ENCODE measurements at places on chromosomes 7 and 10.

DNA sequence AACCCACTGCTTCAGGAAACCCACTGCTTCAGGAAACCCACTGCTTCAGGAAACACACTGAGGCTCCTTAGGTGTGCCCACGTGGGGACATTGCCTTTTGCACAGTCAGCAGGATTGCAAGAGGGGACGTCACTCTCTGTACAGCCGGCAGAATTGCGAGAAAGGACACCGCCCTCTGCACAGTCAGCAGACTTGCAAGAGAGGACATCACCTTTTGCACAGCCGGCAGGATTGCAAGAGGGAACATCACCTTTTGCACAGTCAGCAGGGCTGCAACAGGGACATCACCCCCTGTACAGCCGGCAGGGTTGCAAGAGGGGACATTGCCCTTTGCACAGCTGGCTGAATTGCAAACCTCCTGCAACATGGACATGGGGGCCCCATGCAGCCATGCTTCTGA, 407.6 kb downstream of the GLRX3 start:
- no peak for DNase-seq

DNA sequence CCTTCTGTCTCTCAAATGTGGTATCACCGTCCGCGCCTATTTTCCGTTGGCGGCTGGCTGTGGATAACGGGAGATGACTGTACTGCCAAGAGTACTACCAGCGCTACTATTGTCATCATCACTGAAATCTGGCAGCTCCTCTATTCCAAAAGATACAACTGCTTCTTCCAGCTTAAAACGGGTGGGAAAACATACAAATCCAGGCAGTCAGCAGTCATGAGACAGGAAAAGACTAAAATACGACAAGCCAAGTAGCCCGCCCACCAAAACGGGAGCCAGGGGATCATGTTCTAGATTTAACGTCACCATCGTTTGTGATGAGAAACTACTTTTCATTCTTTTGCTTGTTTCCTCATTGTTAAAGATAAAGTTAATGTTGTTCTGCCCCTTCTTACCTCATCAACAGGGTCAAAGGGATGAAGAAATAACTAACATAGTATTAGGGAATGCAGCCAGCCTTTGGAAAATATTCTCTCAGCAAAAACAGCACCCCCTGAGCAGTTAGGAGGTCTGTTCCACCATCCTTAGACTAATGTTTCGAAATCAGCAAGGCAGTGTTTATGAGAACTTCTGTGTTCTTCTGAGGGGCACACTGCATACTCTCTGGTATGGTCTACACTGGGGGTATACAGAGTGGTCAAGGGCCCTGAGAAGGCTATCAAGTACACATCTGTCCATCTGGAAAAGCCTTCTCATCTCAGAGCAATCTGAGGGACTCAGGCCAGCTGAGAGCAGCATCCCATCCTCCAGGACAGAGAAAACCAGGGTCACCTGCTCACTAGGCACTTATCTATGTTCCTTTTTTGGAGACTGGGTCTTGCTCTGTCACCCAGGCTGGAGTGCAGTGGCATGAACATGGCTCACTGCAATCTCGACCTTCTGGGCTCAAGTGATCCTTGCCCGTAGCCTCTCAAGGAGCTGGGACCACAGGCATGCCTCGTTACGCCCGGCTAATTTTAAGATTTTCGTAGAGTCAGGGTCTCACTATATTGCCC, 47.5 kb downstream of the GNA12 start:
- DNase-seq, result no peak

DNA sequence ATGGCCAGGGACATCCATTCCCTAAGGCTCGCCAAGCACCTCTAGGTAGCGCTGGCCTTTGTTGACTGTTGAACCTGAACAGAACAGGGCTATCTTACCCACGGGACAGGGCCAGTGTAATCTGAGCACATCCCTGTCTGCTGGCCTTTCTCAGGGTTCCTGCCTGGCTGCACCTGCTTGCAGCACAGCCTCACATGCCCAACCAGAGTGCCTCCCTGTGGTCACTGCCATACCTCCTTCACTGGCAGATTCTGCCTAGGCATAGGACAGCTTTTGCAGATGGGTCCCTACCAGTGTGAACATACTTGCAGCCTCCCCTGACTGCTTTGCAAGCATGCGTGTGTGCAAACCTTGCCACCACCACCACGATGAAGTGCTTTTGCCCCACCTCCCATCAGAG, 15.8 kb upstream of the LIPN start:
- no peak for DNase-seq

DNA sequence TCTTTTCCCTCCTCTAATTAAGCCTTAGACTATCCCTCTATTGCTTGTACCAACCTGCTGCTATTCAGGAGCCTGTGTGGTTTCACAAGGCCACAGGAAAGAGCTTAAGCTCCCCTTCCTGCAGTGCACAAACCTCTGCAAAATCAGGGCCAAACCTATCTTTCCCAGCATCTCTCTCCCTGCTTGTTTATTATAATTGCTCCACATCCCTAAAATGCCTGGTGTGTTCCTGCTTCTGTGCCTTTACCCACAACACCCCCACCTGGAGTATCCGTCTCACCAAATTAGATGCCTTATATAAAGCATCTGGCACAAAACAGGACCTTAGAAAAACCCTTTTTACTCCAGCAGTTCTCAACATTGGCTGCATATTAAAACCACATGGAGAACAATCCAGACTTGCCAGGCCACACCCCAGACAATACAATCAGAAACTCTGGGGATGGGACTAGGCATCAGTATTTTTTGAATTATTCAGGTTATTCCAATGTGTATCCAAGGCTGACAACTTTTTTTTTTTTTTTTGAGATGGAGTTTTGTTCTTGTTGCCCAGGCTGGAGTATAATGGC, 16.7 kb downstream of the SEC31B start:
- DNase-seq, result no peak

- DNase-seq, result peak; percentile 22
Measured at GRCh38 chr7:106568680-106569499, 92.1 kb downstream of the CCDC71L start.

DNA sequence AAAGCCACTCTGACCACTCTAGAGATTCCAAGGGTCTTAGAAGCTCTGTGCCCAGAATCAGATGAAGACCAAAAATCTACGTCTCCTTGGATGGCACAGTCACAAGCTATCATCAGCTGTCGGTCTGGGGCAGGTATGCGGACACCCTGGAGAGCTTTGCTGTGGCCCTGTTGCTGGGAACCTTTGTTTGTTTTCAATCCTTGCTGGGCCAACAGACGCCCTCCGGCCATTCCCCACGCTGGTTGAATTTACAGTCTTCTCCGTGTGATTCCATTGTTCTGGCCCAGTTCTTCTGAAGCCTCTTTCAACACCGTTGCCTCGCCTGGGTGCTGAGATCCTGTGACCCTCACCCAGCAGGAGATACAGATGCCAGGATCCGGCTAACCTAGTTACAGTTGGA, 149.4 kb upstream of the PFKP start:
- DNase-seq, result no peak

- DNase-seq, result no peak
Measured at GRCh38 chr10:47104151-47104605, 192.9 kb downstream of the PTPN20 start.

- DNase-seq, result peak; percentile 71
Measured at GRCh38 chr7:28626624-28627262, 214.4 kb downstream of the CREB5 start.

DNA sequence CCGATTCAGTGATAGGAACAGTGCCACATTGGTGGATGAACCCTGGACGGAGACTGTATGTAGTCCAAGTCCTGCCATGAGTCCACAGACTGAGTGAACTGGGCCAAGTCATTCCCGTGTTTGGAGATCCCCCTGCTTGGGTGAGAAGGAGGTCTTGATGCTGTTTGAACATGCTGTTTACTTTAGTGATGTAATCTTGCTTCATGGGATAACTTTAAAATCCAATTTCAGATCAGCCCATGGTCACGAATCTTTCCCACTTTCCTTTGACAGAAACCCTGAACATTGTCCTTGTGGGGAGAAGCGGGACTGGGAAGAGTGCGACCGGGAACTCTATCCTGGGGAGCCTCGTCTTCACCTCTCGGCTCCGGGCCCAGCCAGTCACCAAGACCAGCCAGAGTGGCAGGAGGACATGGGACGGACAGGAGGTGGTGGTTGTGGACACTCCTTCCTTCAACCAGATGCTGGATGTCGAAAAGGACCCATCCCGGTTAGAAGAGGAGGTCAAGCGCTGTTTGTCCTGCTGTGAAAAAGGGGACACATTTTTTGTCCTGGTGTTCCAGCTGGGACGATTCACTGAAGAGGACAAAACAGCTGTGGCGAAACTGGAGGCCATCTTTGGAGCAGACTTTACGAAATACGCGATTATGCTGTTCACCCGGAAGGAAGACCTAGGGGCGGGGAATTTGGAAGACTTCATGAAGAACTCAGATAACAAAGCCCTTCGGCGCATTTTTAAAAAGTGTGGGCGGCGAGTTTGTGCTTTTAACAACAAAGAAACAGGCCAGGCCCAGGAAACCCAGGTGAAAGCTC, 26.6 kb downstream of the GIMAP8 start:
- no peak for DNase-seq

DNA sequence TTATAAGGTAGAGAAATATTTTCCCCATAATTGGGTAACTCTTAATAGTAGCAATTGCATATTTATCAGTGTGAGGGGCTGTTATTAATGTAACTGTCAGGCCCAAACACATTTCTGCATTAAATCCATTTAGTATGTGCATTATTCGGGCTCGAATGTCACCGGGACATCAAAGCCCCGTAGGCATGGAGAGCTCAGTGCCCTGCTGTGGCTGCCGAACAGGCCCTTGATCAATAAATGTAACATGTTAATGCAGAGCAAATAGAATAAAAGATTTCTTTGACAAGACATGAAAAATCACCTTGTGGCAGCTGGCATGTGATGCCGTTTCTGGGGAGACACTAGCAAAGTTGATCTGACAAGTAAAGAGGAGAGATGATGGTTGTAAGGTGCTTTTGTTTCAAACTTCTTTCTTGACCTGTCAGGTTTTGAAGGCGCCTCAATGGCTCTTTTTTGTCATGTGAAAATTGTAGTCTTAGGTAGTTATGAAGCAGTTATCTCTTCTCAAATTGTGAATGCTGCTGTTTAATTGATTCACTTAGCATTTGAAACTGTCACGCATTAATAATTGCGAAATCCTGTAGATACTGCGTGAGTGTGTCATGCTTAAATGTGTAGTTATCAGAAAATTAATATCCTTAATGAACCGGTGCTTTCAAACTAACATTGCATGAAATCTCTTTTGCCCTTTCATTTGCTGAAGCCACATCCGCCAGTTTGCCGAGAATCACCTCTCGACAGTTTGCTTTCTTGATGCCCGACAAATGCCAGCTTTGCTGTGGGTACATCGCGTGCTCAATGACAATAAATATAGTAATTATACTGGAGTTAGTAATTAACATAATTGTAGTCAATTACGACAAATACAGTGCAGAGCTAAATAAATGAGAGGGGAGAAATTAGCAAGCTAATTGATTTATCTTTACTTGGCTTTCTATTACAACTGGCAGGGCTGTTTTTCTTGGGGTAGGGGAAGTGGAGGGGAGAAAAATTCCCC, 19.5 kb downstream of the LRMDA start:
- DNase-seq, result no peak

DNA sequence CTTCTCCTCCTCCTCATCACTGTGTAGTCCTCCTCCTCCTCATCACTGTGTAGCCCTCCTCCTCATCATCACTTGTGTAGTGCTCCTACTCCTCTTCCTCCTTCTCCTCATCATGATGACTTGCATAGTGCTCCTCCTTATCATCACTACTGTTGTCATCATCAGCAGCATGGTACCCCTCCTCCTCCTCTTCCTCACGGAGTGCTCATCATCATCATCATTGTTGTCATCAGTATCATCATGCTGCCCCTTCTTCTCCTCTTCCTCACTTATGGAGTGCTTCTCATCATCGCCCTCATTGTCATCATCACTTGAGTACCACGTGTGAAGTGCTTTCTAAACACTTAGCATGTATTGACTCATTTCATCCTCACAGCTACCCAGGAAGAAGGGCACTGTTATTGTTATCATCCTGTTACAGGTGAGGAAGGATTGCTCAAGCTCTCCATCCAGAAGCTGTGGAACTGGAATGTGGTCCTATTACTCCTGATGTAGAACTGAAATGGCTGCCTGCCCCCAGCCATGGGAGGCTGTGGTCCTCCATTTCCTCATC, 122.8 kb upstream of the SHH start:
- DNase-seq, result no peak
